ENCODE measurements at places on chromosomes 2 and 18. TPM values are rescaled to one million over a fixed set of nuclear protein-coding genes. Genes with fewer than 3 reads are reported as not detected.

The MAB21L4 gene
- total RNA-seq: 0.33 TPM

The OSR1 gene
- total RNA-seq: 4.9 TPM

The TSPYL6 gene
- total RNA-seq: 0.54 TPM

The ARHGAP28 gene
- 2.8 TPM for total RNA-seq

The HOXD12 gene
- total RNA-seq: not detected

The EIPR1 gene
- total RNA-seq: 26.1 TPM

The ATP5MC3 gene
- 236 TPM for total RNA-seq

DNA sequence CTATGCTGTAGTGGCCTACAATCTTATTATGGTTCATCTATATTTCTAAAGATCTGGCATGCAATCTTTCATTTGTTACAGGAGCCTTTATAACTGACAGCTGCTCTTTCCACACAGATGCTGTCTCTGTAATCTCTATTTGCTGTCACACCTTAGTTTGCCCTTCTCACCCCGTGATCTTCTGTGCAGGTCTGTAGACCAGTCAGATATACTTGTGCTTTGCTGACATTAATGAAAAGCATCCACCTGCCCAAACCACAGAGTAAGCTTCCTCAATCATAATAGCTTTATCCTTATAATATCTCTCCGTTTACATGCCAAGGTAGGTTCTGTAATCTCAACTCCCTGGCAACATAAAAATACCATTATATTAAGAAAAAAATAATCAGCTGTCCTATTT lies 122.4 kb downstream of the GRB14 start:
- DNase-seq: no peak

DNA sequence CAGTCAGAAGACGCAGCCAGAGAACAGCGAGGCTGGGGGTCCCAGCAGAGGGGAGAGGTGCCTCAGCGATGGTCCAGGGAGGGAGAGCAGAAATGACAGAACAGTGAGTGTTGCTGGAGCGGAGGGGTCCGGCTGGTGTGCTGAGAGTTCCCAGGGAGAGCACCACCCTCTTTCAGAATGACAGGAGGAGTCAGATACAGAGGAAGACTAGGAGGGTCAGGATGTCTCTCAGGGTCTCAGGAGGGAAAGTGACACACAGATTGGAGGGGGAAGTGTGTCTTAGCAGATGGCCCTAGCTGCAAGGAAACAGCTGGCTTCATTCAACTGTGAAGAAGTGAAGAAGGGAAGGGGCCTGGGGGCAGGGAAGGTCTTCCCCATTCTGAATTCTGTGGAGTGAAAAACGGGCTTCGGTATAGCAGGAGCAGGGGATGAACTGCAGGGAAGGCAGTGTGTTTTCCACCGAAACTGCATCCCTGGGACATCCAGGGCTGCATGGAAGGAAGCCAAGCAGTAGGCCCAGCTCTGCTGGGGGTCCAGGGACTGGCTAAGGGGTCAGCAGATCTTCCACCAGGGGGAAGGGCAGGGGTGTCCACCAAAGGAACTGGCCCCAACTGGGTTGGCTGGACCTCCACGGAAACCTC lies 90.0 kb upstream of the OTOS start:
- no peak for DNase-seq

GRCh38 chr2:195734395-195734794 lies 77.4 kb downstream of the SLC39A10 start:
- no peak for DNase-seq

GRCh38 chr2:172496160-172496608 lies 59.7 kb upstream of the PDK1 start:
- no peak for DNase-seq

- DNase-seq: no peak
Observed at GRCh38 chr2:146412625-146413024, 1432.2 kb upstream of the ACVR2A start.

- peak; percentile 51 for DNase-seq
Observed at GRCh38 chr2:141468761-141469160, 662.1 kb downstream of the LRP1B start.

DNA sequence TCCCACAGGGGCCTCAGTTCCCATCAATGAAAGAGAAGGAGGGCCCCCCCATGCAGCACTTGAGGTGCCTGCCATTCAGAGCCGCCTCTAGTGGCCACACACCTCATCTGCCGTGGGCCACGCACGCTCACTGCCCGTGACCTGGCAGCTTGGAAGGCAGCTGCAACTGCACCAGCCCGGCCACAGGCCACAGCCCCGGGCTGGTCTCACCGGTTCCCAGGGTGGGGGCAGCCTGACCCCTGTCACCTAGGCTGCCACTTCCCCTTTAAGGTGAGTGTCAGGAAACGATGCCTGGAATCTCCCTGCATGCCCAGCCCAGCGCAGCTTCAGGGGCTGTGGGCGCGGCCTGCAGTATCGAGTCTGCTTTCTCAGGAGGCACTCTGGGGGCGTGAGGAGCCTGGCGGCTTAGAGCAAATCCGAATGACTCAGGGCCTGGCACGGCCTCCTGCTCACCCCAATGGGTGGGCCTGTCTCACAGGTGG lies 2.6 kb downstream of the MAB21L4 start:
- no peak for DNase-seq

DNA sequence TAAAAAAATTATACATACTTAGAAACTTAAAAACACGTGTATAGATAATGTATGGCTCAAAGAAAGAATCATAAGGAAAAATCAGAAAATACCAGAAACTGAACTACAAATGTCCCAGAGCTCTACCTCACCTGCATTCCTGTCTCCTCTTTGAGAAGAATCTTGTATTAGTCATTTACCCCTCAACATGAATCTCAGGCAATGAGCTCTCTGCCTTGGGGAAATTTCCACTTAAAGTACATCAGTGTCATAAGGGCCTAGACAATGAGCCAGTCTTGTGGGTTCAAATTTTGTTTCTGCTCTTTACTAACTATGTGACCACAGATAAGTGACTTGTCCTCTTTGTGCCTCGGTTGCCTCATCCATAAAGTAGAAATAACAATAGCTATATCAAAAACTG lies 40.1 kb downstream of the SCG2 start:
- DNase-seq: no peak

DNA sequence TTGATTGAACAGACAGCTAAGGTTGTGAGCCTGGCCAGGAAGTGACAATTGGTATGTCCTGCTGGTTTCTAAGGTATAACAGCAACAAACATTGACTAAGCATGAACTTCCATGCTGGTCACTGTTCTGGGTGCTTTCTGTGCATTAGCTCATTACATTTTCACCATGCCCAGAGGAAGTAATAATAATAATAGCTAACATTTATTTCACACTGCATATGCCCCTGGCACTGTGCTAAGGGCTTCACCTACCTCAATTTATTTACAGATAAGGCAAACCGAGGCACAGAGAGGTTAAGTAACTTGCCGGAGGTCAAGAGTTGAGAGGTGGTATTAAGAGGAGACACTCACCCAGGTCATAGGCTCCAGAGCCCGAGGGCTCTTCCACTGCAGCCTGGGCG lies 113.6 kb downstream of the PDCL3 start:
- no peak for DNase-seq

- DNase-seq: no peak
Observed at GRCh38 chr2:239436669-239437335, 36.0 kb upstream of the HDAC4 start.

- no peak for DNase-seq
Observed at GRCh38 chr2:72971036-72971435, 53.7 kb downstream of the EMX1 start.
